ENCODE measurements at places on chromosomes 1 and 21.

GRCh38 chr1:216034506-216034905, 388.7 kb downstream of the USH2A start:
- DNase-seq = no peak

- DNase-seq = no peak
Measured at GRCh38 chr1:197526736-197527371, 248.4 kb downstream of the DENND1B start.

GRCh38 chr1:201570886-201571624, 32.1 kb downstream of the NAV1 start:
- DNase-seq = no peak

- no peak for DNase-seq
Measured at GRCh38 chr1:236175642-236176336, 33.5 kb downstream of the GPR137B start.

DNA sequence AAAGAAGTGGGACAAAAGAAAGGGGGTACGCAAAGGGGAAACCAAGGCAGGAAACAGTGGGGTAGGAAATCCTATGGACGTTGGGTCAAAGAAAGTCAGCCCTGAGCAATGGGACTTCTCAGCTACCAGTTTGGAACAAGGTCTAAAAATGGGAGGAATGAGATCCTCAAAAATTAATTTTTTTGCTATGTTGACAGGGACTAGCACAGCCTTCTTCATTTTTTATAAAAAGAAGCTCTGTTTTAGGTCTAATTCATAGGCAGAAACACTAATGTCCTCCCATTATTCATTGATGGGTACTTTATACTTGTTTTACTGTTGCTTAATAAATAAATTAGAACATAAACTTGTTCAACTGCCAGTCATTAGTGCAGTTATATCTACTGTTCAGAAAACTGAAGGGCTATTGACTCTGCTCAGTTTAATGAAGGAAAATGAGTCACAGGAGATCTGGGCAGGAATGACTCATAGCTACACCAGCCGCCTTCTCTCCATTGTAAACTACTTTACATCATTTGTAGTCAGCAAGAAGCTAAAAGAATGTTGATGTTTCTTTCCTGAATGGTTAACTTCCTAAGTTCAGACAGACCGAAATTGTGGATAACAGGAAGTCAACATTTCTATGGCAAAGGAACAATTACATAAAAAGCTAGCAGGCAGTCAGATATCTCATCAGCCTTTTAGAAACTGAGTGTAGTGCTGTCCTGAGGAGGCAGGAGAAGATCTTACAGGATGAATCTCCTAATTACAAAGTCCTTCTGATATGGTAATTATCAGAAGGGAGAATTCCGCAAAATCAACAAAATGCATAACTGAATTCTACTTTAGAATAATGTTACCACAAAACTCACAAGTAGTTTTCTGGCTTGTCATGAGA, 356.4 kb upstream of the PKN2 start:
- DNase-seq = no peak

DNA sequence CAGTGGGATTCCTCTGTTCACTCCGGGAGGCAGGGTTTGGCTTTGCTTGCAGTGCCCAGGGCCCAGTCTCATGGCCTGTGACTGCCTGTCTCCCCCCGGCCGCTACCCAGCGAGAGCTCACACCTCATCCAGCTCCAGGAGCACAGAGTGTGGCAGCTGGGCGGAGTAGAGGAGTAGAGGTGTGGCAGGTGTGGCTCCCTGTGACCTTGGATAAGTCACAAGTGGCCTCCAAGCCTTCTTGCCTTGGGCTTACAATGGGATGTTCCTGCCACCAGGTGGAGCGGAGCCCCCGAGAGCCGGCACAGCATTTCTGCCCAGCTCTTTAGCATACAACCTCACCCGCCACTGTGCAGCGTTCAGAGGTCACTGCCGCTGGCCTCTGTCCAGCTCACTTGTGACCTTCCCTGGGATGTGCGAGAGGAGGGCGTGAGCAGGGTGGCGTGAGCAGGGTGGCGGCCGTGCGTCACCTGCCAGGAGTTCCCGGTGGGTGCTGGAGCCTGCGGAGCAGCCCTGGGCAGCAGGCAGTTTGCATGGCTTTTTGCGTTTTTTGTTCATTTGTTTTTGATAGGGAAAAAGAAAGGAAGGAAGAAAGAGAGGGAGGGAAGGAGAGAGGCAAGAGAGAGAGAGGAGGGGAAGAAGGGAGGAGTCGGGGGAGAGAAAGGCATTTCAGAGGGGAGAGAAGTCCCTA, 42.4 kb downstream of the CRYAA start:
- no peak for DNase-seq

DNA sequence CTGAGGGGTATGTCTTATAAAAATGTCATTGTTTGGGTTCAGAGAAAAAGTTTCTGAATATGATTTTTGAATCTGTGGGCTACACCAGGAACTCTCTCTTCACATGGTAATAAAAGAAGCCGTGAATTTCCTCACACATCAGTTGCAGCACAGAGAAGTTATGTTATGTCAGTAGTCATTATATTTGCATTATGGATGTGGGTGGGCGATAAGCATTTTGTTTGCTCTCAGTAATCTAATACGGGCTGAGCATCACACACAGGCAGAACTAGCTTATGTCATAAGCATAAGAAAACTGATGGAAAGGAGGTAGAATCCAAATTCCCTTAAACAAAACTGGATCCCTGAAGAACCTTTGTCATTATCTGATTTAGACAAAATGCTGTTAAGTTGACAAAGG, 70.8 kb downstream of the PRDM2 start:
- no peak for DNase-seq

GRCh38 chr21:43193651-43194302, 25.0 kb downstream of the CRYAA start:
- no peak for DNase-seq

DNA sequence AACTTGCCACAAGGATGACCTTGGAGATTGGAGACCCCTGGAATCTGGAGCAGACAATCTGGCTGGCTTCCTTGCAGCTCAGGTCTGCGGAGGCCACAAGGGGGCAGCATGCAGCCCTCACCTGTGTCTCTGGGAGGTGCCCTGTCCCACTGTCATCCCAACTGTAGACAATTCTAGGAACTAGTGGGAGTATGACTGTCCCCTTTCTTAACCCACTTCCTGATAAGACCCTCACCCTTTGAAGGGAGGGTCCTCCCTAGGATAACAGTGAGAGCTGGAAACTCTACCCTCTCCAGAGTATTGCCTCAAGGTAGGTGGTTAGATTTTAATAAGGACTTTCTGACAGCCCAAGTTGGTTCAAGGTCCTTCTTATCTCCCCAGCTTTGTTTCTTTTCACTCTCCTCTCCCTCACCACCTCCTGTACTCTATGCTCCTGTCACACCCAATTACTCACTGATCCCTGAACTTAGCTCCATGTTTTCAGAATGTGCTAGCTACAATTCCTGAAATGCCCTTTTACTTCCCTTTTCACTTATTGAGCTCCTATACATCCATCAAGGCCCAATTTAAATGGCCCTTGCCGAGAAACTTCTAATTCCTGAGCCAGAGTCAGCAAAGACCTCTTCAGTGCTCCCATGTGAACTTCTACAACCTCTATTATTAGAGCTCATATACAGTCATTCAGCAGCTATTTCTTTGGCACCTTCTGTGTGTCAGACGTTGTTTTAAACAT, 9.2 kb upstream of the KCNQ4 start:
- DNase-seq = peak; percentile 37

GRCh38 chr1:62428351-62428750, 8.5 kb upstream of the USP1 start:
- DNase-seq = no peak

- peak; percentile 4 for DNase-seq
Measured at GRCh38 chr21:39715804-39716397, 29.1 kb upstream of the IGSF5 start.

GRCh38 chr1:77925956-77926355, 37.5 kb downstream of the NEXN start:
- no peak for DNase-seq

GRCh38 chr1:186078245-186078644, 296.8 kb downstream of the TPR start:
- no peak for DNase-seq

DNA sequence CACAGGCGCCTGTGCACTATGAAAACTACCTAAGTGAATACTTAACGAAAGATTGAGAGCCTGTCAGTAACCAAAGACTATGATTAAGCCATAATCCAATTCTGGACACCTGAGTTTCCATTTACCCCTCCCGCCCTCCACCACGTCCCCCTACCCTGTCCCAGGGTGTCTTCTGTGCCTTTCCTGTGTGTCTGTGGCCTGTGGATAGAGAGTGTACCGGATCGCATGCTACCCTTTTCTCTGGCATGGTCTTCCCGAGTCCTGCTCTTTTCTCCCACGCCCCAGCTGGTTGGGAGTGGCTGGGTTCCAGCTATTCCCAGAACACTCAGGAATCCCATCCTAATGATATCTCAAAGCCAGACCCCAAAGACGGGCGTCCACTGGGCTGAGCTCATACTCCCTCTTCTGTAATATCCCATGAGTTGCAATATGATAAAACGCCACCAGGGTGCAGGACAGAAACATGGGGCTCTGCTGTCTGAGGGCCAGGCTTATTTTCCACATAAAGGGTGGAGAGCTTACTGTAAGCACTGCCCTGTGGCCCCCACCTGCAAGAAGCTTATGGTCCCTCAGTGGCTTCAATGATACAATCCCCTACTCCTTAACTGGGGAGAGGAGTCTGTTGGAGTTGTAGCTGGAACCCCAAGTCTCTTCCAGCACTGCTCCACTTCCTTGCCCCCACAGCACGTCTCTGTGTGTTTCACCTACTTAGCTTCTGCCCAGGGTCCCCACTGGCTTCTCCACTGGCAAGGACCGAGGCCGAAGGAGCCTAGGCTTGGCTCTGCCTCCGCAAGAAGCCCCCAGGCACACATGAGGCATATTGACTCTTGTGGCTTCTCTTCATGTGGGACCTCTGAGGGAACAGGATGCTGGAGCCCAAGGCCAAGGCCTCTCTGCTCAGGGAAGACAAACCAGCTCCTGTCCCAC, 17.6 kb upstream of the ALX3 start:
- DNase-seq = no peak

DNA sequence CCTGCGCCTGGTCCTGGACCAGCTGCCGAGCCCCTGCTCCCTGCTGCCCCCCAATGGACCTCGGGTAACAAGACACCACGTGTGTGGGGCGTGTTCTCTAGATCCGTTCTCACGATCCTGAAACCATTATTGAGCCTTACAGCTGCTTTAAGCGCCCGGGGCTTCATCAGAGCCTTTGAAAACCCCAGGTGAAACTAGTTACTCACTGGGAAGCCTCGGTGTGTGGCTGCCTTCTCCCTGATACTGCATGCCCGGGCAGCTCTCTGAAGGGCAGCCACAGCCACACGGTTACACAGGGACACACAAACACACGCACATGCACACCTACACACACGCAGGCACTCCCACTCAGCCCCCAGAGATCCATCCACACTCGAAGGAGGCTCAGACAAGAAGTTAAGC, 5.3 kb downstream of the HES2 start:
- no peak for DNase-seq

GRCh38 chr1:111600886-111601386, 18.7 kb upstream of the RAP1A start:
- DNase-seq = no peak

- no peak for DNase-seq
Measured at GRCh38 chr1:35936838-35937237, 5.9 kb downstream of the AGO3 start.

GRCh38 chr1:51518033-51518585, 957 bp downstream of the EPS15 start:
- DNase-seq = peak; percentile 20

- peak; percentile 78 for DNase-seq
Measured at GRCh38 chr1:161227196-161227871, 1.5 kb downstream of the TOMM40L start.

GRCh38 chr1:16217061-16217785, 4.8 kb upstream of the ARHGEF19 start:
- peak; percentile 88 for DNase-seq

GRCh38 chr1:35605867-35606182, 32.7 kb downstream of the TFAP2E start:
- no peak for DNase-seq

DNA sequence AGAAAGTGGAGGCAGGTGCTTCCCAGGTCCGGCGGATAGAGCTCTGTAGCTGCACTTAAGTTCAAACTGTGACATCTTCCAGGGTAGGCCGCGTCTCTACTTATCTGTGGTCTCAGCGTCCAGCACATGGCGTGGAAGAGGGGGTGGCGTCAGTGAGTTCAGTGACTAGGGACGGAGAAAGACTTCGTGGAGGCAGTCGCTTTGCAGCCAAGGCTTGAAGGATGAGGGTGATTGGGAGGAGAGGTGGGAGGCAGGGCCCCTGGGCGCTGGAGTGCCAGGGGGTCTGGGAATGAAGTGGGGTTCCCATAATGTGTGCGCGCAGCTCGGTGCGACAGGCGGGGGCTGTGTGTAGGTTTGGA, 444 bp upstream of the AGO1 start:
- no peak for DNase-seq

GRCh38 chr1:20099533-20099932, 19.8 kb downstream of the PLA2G2D start:
- no peak for DNase-seq

DNA sequence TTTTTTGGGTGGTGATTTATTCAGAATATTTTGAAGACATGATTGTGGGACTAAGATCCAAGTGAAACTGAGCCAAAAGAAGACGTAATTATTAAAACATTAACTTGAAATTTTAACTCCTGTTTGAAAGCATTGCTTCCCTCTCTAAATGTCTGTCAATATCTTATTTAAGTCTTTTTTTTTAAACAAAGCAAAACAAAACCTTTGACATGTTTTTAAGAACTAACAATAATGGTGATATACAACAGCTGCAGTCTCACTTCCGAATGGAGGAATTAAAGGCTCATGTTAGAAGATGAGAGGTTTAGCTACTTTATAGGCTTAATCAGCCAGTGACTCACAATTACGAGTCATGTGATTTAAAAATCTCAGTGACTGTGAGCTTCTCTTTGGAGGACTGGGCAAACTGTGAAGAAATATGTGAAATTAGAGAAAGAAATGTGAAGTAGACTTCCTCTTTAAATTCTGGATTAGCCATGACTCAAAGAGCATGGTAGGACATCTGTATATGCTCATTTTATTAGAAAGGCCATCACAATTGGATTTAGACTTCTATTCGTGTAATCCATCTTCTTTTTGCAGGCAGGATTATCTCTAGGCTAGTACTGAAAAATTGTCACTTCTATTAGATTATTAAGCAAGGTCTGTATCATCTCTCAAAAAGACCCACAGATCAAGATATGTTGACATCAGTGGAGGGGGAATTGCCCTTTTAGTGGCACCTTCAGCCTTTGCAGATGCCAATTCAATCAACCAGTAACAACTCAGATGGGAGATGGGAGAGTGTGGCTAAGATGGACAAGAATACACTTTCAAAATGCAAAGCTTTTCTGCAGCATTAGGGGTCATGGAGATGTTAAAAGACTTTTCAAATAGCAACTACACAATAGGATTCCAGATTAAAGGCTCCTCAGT, 28.7 kb downstream of the KCNA3 start:
- DNase-seq = no peak

GRCh38 chr1:220448217-220448616, 79.7 kb upstream of the MARK1 start:
- no peak for DNase-seq

GRCh38 chr1:31673433-31673832, 28.8 kb upstream of the PEF1 start:
- no peak for DNase-seq

All from activated T-helper 1 cell treated with Interleukin-2 at 50 U/mL for 16 hours (primary cell).